ENCODE measurements at places on chromosomes 1 and 21.

DNA sequence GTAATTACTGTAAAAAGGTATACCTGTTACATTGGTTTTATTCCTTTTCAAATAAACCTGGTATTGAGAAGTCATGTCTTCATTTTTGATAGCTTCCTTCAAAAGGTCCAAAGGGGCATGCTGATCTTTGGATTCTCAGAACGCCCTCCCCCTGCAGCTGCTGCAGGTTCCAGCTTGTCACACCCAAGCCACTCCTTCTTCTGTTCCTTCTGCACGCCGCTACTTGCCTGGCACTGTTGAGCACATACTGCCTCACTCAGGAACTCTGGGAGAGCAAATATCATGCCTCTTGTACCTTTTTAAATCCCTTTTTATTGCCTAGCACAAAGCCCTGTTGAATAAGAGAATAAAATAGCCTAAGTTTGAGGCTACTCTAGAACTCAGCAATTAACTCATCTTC is 136.9 kb downstream of the BARHL2 start:
- DNase-seq: peak; percentile 52

GRCh38 chr1:192565946-192566345 is 9.6 kb upstream of the RGS1 start:
- DNase-seq: no peak

- DNase-seq: no peak
Measured at GRCh38 chr1:76239470-76239918, 164.9 kb downstream of the ST6GALNAC3 start.

- DNase-seq: no peak
Measured at GRCh38 chr1:4509206-4509605, 145.2 kb upstream of the AJAP1 start.

DNA sequence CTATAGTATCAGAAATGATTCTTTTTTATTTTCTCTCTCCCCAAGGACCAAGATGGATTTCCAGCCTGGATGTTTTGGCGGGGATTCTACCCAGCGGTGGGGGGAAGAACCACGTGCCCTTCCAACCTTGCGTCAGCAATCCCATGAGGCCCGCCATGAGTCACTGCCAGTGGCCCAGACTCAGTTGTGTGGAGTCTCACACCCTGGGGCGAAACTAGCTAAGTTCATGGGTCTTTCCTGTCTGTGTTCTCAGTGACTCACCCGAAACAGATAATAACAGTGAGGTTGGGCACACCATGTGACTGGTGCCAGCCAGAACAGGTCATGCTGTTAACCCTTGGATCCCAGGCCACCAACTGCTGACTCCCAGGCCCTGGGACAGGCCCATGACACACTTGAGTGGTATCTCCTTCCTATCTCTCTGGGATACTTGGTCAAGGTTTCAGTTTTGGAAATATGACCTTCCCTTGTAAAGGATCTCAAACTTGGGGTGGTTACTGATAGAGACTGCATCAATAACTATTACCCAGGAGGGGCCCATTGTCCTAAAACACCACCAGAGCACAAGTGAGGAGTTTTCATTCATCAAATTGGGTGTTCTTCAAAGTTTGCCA is 98.0 kb upstream of the DUSP10 start:
- DNase-seq: peak; percentile 23

GRCh38 chr1:87899746-87900145 is 571.1 kb downstream of the LMO4 start:
- no peak for DNase-seq

DNA sequence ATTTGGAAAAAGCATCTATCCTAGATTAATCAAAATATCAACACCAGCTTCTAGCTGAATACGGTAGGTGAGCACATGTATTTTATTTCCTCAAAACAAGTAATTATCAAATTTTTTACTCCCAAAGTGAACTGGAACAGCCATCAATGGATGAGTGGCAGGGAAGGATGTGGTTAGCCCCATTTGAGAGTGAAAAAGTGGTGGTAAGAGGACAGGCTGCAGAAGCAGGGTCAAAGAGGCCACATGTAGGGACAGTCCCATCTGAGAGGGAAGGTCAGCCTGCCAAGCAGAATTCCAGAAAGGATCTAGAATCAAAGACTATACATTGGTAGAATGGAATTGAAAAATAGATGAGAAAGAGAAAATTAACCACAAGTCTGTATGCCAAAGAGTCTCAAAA is 163.8 kb downstream of the SMYD3 start:
- DNase-seq: no peak

DNA sequence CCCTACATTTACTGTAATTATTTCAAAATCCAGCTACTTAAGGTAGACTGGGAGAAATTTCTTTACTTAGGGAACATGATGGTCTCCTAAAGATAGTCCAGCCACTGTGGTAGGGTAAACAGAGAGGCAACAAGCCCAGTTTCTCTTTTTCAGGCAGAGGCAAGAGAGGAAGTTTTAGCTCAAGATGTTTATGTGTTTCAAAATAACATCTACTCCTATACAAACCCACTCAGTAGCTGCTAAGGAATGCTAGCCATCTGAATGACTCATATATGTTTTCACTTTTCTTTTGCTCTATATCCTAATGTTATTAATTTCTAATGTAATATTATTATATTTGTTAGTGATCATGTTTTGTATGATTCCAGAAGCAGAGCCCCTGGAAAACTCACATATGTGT is 856.6 kb downstream of the PLA2G4A start:
- no peak for DNase-seq

DNA sequence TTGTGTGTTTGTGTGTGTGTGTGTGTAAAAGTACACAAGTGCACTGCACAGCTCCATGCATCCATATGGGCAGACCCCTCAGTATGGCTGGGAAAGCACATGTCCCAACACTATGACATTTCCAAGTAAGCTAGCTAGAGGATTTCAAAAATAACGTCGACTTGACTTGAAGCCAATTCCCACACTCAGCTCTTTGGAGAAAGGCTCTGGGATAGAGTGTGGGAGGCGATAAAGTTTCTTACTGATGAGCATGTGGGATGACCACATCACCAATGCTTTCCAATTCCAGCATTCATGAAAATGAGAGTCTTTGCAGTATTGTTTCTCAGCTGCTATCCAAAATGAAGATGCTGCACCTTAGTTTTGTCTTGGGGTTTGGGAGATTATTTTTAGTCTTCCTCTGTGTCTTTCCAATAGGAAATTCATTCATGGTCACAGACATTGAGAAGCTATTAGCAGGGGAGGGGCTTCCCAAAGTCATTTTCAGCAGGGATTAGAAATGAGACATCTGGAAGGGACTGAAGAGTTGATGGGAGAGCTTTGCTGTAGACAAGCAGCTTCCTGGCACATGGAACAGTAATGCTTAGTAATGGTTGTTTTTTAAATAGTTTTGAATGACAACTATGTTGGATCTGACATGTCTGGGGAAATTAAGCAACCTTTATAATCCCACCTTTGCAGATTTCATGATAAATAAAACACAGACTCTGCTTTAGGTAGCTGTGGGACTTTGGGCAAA is 143.5 kb downstream of the ASTN1 start:
- no peak for DNase-seq

GRCh38 chr1:184866586-184866985 is 107.7 kb downstream of the NIBAN1 start:
- DNase-seq: no peak

GRCh38 chr1:78234496-78234895 is 188.7 kb downstream of the GIPC2 start:
- DNase-seq: no peak

DNA sequence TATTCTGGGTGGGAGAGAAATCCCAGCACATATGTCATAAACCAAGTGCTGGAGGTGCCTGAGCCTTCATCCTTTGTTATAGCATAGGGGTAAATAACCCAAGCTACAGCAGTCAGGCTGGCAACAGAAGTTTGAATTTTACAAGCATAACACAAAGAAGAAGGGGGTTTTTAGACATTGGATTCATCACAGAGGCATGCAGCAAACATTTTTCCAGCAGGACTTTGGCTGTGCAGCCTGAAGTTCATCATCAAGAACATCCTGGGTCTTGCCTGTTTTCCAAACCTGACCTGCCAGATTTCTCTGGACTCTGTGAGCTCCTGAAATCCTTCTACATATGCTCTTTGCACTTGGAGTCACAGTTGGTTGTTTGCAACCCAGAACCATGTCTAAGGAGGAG is 16.2 kb downstream of the PTGER3 start:
- DNase-seq: no peak

DNA sequence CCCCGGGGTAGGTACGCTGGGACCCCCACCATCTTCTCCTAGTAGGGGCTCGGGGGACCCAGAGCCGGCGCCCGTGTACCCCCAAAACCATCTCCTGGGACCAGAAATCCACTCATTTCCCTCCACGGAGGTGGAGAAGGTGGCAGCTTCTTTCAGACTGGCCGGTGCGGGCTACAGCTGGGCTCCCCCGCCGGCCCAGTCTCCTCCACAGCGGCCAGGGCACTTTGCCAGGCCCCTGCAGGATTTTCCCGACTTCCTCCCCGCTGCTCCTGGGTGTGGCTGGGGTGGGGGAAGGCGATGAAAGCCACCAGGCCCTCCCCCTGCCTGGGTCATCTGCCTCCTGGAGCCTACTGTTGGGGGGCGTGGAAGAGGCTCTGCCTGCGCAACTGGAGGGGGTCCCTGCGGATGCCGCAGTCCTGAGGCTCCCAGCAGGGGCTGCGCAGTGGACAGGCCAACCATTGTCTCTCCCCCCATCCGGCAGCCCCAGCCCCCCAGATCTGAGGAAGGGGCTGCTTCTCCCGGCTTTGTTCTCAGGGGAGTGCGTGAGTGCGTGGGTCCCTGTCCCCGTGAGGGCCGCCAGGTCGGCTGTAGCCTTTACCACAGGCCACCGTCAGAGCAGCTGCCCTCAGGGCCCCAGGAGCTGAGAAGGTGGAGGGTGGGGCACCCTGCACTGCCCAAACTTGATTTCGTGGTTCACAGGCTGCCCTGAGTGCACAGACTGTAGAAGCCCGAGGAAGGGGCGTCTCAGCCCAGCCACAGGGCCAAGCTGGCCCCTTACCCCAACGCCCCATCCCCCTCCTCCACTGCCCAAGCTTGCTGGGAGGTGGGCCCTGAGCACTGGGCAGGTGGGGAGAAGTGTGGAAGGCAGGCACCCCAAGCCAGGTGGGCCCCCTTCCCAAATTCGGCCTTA is 1.3 kb downstream of the AGRN start:
- DNase-seq: peak; percentile 54

DNA sequence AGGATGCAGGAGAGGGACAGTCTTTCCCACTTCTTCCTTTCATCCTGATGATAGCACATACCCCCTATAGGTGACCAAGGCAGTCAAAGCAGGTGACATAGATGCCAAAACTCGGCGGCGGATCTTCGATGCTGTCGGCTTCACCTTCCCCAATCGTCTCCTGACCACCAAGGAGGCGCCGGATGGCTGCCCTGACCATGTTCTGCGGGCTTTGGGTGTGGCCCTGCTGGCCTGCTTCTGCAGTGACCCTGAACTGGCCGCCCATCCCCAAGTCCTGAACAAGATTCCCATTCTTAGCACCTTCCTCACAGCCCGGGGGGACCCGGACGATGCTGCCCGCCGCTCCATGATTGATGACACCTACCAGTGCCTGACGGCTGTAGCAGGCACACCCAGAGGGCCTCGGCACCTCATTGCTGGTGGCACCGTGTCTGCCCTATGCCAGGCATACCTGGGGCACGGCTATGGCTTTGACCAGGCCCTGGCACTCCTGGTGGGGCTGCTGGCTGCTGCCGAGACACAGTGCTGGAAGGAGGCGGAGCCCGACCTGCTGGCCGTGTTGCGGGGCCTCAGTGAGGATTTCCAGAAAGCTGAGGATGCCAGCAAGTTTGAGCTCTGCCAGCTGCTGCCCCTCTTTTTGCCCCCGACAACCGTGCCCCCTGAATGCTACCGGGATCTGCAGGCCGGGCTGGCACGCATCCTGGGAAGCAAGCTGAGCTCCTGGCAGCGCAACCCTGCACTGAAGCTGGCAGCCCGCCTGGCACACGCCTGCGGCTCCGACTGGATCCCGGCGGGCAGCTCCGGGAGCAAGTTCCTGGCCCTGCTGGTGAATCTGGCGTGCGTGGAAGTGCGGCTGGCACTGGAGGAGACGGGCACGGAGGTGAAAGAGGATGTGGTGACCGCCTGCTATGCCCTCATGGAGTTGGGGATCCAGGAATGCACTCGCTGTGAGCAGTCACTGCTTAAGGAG is 2.9 kb downstream of the NCDN start:
- no peak for DNase-seq

DNA sequence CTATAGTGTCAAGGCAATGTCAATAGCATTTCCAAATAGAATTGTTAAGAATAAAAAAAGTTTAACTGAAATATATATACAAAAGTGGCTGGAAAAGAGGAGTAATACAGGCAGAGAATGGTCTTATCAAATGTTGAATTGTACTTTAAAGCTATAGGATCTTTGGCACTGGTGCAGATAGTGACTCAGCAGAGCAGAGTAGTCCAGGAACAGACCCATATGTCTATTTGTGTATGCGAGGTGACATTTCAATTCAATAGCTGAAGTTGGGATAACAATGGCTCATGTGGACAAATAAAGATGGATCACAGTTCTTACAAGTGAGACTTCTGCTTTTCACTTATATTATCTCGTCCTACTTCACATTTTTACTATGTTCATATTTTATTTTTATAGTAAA is 543.0 kb upstream of the B3GALT2 start:
- peak; percentile 5 for DNase-seq

GRCh38 chr1:77347646-77348045 is 65.8 kb downstream of the AK5 start:
- no peak for DNase-seq

DNA sequence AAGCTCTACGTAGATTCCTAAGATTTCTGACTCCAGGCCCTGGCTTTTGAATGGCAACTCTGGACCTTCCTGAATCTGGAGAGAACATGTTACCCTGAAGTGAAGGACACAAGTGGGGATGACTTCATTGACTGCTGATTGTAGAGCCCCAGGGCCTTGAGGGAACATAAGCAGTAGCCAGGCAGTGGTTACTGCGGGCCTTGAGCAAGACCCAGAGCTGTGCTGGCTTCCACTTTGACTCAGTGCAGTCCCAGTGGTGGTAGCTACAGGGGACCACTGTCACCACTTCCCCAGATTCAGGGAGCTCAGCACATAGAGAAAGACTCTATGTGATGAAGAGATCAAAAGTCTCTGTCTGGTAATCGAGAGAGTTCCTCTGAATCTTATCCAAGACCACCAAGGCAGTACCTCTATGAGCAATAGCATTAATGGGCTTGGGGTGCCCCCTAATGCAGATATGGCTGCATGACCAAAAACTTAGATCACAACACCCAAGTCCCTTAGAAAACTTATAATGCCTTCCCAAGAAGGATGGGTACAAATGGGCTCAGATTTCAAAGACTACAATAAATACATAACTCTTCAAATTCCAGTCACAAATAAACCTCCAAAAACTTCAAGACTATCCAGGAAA is 1278.3 kb downstream of the AMY1C start:
- no peak for DNase-seq

DNA sequence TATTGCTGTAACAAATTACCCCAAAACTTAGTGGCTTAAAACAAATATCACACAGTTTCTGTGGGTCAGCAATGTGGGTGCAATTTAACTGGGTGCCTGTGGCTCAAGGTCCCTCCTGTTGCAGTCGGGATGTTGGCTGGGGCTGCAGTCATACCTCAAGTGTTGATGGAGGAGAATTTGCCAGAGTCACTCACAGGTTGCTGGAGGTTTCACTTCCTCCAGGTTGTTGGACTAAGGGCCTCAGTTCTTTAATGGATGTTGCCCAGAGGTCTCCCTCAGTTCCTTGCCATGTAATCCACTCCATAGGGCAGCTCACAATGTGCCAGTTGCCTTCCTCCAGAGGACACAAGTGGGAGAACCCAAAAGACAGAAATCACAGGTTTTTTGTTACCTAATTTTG is 2.5 kb upstream of the TAF13 start:
- DNase-seq: no peak

GRCh38 chr1:171468120-171468750 is 17.1 kb upstream of the PRRC2C start:
- no peak for DNase-seq
